ENCODE measurements at places on chromosomes 2 and 18. TPM values are rescaled to one million over a fixed set of nuclear protein-coding genes. Genes with fewer than 3 reads are reported as not detected.

The NEU4 gene
- total RNA-seq: not detected

The PLEK gene
- total RNA-seq: 23.0 TPM

The DSG3 gene
- not detected for total RNA-seq

The OST4 gene
- total RNA-seq: 353 TPM

The SLC9A2 gene
- total RNA-seq: not detected

The ZEB2 gene
- 32.7 TPM for total RNA-seq

Data from CD8-positive, alpha-beta memory T cell (primary cell).